ENCODE measurements at places on chromosomes 7 and 10. TPM values are rescaled to one million over a fixed set of nuclear protein-coding genes. Genes with fewer than 3 reads are reported as not detected.

DNA sequence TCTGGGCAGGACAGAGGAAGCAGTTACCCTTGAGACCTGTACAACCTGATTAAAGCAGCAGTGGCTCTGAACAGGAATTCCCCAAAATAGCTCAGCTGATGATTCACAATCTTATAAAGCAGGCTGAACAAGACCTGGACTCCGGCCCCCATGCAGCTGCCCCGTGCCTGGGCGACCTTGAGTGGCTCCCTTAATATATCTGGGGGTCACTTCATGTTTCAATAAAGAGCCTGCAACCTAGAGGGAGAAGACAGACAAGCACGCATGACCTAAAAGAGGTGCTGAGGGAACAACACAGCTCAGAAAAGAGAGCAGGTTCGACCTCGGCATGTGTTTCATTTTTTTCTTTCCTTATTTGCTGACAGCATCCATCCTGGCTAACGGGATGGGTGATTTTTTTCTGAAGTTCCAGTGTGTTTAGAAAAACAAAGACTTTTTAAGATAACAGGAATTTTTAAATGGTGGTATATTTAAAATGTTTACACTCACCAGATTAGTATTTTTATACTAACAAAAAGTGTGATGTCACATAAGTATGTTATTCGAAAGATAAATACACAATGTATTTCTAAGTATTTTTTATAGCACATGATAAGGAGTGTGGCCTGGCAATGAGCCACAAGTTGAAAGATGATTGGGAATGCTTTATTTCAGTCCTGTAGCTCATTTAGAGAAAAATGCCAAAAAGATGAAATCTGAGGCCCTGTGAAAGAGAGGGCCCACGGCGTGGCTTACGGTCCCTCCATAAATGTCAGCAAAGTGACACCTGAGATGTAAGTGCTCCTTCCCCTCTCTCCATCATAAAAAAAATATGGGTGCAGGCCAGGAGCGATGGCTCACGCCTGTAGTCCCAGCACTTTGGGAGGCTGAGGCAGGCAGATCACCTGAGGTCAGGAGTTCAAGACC lies 161.3 kb downstream of the SLIT1 start:
- DNase-seq, result no peak

- DNase-seq, result no peak
Observed at GRCh38 chr10:71031603-71032002, 143.2 kb upstream of the PCBD1 start.

GOT1 gene
- total RNA-seq, result 11.6 TPM

EEPD1 gene
- 9.7 TPM for total RNA-seq

CCDC172 gene
- total RNA-seq, result not detected

All from urinary bladder (tissue), 4 donors.